ENCODE measurements at places on chromosomes 4 and X.
A peak's percentile ranks its signal among the peaks of the same experiment; 100 is the strongest.

- no peak for DNase-seq
These were observed 73.3 kb upstream of the STX18 start for GRCh38 chr4:4614925-4615678.

DNA sequence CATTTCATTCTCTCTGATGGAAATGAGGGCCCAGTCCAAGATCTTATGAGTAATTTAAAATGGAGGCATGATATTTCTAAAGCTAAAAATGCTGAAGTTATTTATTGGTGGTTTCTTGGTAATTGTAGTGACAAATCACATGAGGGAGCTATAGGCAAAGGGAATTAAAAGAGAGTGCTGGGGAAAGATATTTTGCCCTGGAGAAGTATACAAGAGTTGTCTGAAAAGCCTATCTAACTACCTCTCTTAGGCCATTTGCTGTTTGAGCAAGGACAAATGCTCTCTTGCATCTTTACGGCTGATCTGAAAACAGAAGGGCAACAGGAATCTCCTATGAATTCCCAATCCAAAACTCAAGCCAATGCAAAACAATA lies 89.4 kb downstream of the FMR1NB start:
- DNase-seq, result no peak

- DNase-seq, result no peak
These were observed 48.0 kb downstream of the MRPL1 start for GRCh38 chr4:77910676-77911075.

DNA sequence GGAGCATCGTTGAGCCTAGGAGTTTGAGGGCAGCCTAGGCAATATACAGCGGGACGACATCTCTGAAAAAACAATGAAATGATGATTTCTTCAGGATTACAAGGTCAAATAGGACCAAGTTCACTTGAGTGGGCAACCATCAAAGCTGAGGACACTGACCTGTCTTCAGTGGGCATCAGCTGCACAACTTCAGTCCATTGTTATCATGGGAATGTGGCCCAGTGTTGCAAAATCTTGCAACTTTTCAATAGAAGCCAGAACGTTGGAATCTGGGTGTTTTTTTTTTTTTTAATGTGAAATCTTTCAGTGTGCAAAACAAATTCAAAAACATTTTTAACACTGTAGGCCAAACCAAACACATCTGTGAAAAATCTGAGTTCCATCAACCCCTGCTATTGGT lies 155.4 kb upstream of the PLAC1 start:
- DNase-seq, result no peak

DNA sequence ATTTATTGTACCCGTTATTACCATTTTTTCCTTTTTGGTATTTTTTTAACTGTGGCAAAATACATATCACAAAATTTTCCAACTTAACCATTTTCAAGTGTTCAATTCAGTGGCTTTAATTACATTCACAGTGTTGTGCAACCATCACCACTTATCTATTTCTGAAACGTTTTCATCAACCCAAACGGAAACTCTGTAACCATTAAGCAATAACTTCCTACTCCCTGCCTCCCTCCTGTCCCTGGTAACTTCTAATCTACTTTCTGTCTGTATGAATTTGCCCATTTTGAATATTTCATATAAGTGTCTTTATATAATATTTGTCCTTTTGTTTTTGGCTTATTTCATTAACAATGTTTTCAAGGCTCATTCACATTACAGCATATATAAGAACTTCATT lies 57.4 kb upstream of the MSN start:
- DNase-seq, result no peak

GRCh38 chr4:104975617-104976016 lies 171.1 kb upstream of the TET2 start:
- no peak for DNase-seq

- DNase-seq, result no peak
These were observed 15.0 kb downstream of the SRPX2 start for GRCh38 chrX:100658941-100659381.

DNA sequence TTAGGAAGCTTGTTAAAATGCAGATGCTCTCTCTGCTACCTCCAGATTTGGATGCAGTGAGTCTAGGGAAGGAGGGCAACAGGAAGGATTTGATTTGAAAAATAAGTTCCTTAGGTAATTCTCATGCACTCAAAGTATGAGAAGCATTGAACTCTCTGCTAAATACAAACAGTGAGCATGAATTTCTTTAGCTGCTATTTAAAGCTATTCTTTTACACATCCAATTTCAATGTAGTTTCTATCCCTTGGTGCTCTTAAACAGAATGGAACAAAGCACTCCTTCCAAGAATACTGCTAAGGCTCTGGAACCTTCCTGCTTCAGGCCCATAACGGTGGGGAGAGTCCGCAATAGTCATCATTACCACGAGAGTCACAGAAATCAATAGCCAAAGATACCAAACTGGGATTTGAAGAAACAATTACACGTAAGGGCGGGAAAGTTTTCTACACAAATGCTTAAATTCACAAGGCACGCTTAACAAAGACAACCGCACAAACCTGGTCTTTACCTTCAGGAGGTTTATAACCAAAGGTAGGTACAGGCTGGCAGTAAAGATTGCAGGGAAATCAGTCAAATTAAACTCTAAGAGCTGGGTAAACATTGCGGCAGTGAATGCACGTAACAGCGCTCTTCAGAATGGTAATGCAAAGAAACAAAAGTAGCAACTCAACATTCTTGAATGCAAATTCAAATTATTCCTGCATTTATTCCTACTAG lies 123.2 kb upstream of the NAP1L5 start:
- no peak for DNase-seq

GRCh38 chr4:26772096-26772873 lies 88.4 kb upstream of the STIM2 start:
- peak; percentile 15 for DNase-seq

DNA sequence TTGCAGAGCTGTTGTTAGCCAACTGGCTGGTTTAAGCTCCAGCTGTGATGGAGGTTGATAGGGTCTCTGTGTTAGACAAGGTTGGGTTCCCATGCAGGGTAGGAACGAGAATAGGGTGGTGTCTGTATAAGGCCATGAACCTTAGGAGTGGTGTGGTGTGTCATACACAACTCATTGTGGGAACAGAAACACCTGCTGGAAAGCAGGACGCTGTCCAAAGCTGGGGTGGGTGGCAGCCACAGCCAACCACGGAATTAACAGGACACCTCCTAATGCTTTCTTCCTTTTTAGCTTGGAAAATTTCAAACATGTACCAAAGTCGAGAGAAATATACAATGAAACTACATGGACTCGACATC lies 94.4 kb downstream of the ARHGAP10 start:
- no peak for DNase-seq

DNA sequence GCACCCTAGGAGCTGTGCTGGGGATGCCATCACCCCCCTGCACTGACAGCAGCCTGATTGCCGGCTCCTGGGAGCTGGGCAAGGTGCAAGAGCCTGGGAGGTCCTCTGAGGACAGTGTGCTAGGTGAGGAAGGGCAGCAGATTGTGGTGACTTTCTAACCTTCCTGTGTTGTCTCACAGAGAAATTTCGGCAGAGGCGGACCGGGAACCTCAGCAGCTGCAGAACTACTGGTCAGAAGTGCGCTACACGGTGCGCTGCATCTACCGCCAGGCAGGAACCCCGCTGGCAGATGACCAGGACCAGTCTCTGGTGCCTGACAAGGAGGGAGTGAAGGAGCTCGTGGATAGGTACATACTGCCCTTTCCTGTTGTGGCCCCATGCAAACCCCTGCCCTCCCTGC lies 89.8 kb downstream of the FAM193A start:
- DNase-seq, result no peak

- no peak for DNase-seq
These were observed 8.4 kb upstream of the MAB21L2 start for GRCh38 chr4:150573534-150573933.

DNA sequence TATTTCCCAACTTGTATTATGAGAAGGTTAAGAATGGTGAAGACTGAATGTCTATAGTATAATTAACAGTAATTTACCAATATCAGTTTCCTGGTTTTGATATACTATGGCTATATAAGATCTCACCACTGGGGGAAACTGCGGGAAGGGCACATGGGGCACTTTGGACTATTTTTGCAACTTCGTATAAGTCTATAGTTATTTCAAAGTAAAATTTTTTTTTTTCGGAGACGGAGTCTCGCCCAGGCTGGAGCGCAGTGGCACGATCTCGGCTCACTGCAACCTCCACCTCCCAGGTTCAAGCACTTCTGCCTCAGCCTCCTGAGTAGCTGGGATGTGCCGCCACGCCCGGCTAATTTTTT lies 46.1 kb downstream of the CXorf58 start:
- DNase-seq, result no peak

- no peak for DNase-seq
These were observed 11.0 kb downstream of the ATP5ME start for GRCh38 chr4:663046-663437.

DNA sequence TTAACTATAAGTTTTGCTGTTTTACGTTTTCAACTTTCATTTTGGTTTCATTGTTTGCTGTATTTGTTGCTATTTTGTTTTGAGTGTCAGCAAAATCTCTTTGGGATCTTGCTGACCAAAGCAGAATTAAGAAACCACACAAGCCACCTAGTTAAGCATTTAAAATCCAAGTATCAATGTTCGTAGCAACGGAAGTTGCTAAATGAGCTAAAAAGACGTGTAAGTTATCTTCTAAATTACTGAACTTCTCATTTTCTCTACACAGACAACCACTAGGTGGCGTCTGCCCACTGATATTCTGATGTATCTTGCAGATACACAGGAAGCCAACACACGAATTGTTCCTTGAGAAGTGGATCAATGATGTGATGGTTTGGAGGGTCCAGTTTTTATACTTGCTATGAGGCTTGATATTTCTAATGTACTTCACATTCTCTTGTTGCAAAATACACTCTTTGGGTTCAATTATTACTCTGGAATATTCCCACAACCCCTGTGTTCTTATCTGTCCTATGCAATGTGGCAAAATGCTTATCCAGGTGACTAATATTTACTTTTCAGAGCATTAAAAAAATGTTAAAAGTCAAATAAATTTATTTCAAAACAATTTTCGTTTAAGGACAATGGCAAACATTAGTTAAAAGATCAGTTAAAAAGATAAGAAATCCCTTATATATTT lies 250.5 kb downstream of the TECRL start:
- peak; percentile 67 for DNase-seq

GRCh38 chr4:101232074-101232776 lies 115.1 kb downstream of the PPP3CA start:
- no peak for DNase-seq

GRCh38 chrX:115535844-115536243 lies 25.1 kb upstream of the PLS3 start:
- DNase-seq, result no peak

GRCh38 chrX:46759645-46759974 lies 692 bp upstream of the SLC9A7 start:
- DNase-seq, result no peak

- no peak for DNase-seq
These were observed 202.1 kb downstream of the PTTG2 start for GRCh38 chr4:38162240-38162784.

- DNase-seq, result no peak
These were observed 11.6 kb upstream of the PYURF start for GRCh38 chr4:88535090-88535755.

GRCh38 chr4:7941965-7942496 lies 2.4 kb upstream of the AFAP1 start:
- no peak for DNase-seq

DNA sequence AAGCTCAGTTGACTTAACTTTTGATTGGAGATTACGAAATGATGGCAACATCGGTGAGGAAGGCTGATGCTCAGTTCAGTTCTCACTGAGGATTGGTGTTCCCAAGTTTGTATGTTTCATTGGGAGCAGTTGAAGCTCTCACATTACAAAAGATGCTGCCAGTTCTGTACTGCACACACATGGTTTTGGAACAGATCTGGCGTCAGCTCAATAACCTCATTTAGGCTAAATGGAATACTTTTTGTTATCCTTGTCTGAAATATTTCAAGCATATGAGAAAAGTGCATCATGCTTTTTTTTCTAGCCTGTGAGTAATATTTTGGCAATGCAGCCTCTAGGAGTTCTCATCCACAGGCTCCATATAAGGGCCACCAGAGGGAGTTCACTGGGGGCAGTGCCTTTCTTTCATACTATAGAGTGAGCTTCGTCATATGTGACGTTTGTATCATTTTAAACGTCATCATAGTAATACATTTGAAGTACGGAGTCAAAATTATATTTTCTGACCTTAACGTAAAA lies 4.1 kb downstream of the ENPEP start:
- no peak for DNase-seq

- DNase-seq, result no peak
These were observed 56.7 kb downstream of the DOCK11 start for GRCh38 chrX:118552121-118552900.

DNA sequence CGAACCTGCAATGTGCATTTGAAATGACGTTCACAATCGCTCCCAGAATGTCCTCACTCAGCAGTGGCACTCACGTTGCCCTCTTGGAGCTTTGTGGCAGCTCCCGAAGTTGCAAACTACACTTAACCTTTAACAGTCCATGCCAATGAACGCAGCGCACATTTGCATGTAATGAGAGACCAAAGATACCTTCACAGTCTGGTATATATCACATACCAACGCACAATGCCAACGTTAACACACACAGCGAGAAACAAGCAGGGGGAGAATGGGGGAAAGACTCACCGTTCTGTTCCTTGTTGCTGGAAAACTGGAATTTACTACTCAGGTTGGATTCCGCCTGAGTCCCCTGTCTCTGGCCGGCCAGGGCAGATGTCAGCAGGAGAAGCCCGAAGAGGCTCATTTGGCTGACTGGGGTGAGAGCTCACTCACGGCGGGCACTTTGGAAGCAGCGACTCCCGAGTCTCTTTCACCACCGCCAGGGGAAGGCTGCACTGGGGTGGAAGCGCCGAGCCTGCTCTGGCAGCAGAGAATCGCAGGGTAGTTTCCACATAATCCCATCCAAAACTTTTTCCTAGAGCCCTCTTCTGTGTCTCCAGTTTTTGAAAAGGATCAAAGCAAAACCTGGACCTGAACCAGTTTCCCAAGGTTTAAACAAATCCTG lies 966 bp downstream of the PDGFC start:
- DNase-seq, result peak; percentile 5

- no peak for DNase-seq
These were observed at the start of gene BMP3 for GRCh38 chr4:81030061-81030980. BMP3 (plus strand) TSS chr4:81030708; CDS start chr4:81031285, 577 bp downstream.

DNA sequence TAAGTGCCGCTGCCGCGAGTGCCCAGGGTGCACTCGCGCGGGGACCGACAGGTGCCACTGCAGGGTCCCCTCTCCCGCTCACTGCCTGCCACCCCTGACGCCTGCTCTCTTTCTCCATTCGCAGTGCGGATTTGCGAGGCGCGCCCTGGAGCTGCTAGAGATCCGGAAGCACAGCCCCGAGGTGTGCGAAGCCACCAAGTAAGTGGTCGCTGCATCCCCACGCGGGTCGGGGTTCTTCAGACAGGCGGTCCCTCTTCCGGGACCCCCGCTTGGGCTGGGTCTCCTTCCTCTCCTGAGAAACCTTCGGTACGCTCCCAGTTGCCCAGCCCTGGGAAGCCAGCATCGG lies 547 bp downstream of the GUCY1A1 start:
- DNase-seq, result no peak

GRCh38 chr4:148203056-148203898 lies 238.9 kb downstream of the NR3C2 start:
- DNase-seq, result no peak

Measured in NCI-H1092 (cell line).